NCI-H187 treated with DMSO at 0.1 percent for 48 hours (cell line): ENCODE measurements at places on chromosomes 5 and 9.

GRCh38 chr9:31776471-31776870 lies 608.0 kb upstream of the ACO1 start:
- no peak for DNase-seq

GRCh38 chr9:119268985-119269384 lies 100.2 kb downstream of the BRINP1 start:
- no peak for DNase-seq

- DNase-seq, result no peak
Observed at GRCh38 chr5:155595791-155596190, 582.2 kb downstream of the KIF4B start.

DNA sequence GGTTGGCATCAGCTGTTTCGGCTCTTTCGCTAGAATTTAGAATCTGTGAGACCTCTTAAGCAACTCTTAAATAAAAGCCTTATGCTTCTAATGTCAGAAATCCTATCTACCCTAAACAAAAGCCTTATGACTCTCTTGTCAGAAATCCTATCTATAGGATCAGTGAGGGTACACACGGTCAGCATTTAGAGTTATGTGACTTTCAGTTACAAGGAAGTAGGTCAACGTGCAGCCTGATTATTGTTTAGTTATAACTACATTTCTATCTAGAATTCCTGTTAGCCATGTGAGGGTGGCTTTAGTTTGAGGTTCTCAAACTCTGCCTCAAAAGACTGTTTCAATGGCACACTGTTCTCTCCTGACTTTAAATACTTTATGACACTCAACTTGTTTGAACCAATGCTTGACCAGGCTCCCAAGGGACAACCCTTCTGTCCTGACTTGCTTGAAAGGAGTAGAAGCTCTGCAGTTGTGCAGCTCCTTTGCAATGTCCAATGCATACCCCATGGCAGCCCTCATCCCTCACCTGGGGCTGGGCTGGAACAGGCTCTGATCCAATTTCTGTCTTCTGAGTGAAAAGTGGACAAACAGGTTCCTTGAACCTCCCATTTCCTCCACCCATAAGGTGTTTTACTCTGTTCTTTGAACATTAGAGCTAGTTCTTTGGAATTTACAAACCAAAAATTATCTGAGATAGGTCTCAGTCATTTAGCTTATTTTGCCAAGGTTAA lies 251.6 kb upstream of the PIK3R1 start:
- DNase-seq, result no peak

DNA sequence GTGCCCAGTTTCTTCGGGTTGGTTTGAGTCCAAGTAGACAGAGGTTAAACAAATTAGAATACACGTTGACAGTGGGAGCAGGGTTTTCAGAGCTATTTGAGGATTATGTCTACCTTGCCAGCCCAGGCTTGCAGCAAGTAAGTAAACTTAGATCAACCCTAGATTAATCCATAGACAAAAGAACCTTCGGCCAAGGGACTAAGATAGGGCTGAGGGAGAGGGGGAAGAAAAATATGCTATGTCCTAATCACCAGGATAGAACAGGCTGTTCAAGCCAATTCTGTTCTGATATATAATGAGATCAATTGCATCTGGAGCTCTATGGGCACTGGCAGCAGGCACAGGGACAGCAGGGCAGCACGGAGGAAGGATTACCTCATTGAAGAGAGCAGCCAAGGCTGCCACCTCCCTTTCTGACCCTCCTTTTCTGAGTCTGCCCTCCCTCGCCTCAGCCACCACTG lies 377.7 kb downstream of the PIK3R1 start:
- no peak for DNase-seq
